Fibroblast of villous mesenchyme (primary cell): ENCODE measurements at places on chromosomes 1 and 21.
A peak's percentile ranks its signal among the peaks of the same experiment; 100 is the strongest.

- DNase-seq = peak; percentile 65
Observed at GRCh38 chr1:115641762-115642167, at the start of gene VANGL1. VANGL1 (plus strand) TSS chr1:115641970; CDS start chr1:115651414, 9,444 bp downstream.

GRCh38 chr1:156797212-156797871 lies 19.3 kb downstream of the SH2D2A start:
- DNase-seq = peak; percentile 76

- DNase-seq = peak; percentile 22
Observed at GRCh38 chr21:41207401-41208375, 39.7 kb downstream of the BACE2 start.

- DNase-seq = no peak
Observed at GRCh38 chr1:19100028-19100427, 110.0 kb downstream of the UBR4 start.

GRCh38 chr1:32151319-32151787 lies 28.1 kb upstream of the TXLNA start:
- DNase-seq = peak; percentile 86

GRCh38 chr1:2530513-2531361 lies 674 bp upstream of the HES5 start:
- no peak for DNase-seq

GRCh38 chr1:15952317-15953258 lies 23.3 kb downstream of the ZBTB17 start:
- DNase-seq = peak; percentile 88
